ENCODE measurements at places on chromosomes 4 and X.

DNA sequence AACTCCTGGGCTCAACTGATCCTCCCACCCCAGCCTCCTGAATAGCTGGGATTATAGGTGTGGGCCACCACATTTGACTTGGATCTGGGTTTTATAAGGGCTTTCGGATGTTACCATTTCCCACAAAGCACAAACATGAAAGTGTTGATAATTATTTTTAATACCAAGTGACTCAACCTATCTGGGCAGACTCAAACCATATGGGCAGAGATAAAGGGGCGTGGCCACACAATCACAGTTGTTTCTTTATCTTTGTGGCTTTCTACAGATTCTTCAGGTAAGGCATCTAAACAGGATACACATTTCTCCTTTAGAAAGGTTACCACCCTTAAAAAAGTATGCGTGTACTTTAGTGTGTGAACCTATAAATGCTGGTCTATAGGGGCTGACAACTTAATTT, 122.5 kb downstream of the ZNF827 start:
- no peak for DNase-seq

DNA sequence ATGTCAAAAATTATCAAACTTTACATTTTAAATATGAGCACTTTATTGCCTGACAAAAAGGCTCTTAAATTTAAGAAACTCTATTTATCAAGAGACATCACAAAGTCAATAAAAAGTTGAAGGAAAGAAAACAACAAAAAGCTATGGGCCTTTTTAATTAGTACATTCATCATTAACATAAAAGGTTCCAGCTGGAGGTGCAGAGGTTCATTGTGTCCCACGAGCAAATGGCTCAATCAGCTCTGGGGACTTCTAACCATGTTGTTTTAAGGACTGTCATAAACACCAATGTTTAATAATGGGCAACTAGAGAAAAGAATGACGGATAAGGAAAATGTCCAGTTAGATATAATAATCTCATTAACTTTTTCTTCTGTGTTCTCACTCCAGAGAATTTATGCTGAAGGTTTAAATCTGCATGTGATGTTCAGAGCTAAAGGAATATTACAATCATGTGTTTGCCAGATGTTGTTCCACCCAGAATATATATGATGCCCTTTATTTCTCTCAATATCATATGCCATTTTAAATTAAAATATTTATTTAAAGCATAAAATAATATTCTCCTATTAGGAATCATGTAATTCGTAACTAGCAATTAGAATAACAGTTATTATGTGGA, 840.3 kb upstream of the ADGRL3 start:
- DNase-seq, result no peak

GRCh38 chrX:120321520-120322281, 10.4 kb upstream of the TMEM255A start:
- no peak for DNase-seq

DNA sequence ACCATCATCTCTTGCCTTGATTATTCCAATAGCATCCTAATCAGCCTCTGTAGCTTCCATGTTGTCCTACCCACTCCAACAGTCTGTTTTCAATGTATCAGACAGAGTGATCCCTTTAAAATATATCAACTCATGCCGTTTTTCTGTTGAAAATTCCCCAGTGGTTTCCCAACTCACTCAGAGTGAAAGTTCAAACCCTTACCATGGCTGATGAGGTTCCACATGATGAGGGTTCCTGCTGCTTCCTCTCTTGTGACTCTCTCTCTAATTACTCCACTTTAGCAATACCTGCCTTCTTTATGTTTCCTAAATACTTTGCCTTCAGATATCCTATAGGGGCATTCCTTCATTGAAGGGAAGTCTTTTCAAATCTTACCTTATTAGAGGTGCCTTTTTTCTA, 334.7 kb downstream of the PPP1R2C start:
- no peak for DNase-seq

GRCh38 chr4:1333256-1333655, 13.8 kb upstream of the UVSSA start:
- no peak for DNase-seq

- no peak for DNase-seq
Measured at GRCh38 chr4:56255820-56256219, 131.5 kb downstream of the AASDH start.

DNA sequence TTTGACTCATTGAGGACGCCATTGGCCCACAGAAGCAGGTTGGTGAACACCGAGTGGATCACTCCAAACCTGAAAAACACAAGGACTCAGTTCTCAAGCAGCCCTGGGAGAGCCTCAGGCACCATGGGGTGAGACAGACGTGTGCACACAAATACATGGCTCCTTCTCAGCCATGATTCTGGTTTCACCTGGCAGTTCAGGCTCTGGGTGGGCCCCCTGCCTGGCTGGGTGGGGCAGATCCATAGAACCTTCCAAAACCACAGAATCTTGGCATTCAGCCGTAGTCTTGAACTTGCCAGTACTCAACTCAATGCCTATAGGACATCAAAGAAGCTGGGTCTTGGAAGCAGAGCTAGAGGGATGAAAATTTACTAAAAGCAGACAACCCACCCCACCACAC, 24.2 kb downstream of the OTOP1 start:
- no peak for DNase-seq

GRCh38 chr4:39181520-39181904, 817 bp upstream of the WDR19 start:
- DNase-seq, result no peak

- no peak for DNase-seq
Measured at GRCh38 chr4:133320576-133321170, 171.6 kb downstream of the PCDH10 start.

DNA sequence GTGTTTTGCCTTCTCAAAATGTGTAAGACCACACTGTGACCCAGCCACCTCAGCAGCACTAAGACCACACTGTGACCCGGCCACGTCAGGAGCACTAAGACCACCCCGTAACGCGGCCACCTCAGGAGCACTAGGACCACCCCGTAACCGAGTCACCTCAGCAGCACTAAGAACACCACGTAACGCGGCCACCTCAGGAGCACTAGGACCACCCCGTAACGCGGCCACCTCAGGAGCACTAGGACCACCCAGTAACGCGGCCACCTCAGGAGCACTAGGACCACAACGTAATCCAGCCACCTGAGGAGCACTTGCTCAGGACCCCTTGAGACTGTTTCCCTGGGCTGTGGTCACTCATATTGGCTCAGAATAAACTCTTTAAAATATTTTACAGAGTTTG, 71.7 kb downstream of the MTNR1A start:
- DNase-seq, result no peak

- no peak for DNase-seq
Measured at GRCh38 chr4:8267077-8267476, 2.5 kb upstream of the HTRA3 start.

DNA sequence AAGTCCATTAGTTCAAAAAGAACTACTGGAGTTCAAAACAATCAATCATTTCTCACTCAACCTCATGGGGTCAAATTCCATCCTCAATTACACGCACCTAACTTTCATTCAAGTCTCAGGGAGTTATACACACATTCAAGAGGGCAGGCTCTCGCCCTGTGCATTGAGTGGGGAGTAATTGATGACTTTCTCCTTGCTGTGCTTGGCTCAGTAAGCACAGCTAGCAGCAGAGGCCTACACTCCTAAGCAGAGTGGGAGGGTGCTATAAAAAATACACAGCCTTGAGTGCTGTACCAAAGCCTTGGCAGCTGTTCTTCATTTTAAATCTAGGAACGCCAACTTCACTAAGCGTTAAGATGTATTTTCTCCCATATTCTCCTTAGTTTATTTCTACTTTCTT, 958.3 kb upstream of the ADGRL3 start:
- DNase-seq, result no peak

Data from stimulated activated CD8-positive, alpha-beta memory T cell treated with anti-CD3 and anti-CD28 coated beads, Interleukin-4, amount 100 ng/mL, for 1 hour (primary cell).